ENCODE measurements at places on chromosomes 7 and 10. TPM values are rescaled to one million over a fixed set of nuclear protein-coding genes. Genes with fewer than 3 reads are reported as not detected.

The SAMD9L gene
- total RNA-seq = 181 TPM

The PON1 gene
- total RNA-seq = not detected

The PRSS37 gene
- total RNA-seq = not detected

The EPHA1 gene
- total RNA-seq = 1.2 TPM

The CNTNAP2 gene
- total RNA-seq = not detected

The PFKP gene
- total RNA-seq = 214 TPM

The GATA3 gene
- 112 TPM for total RNA-seq

DNA sequence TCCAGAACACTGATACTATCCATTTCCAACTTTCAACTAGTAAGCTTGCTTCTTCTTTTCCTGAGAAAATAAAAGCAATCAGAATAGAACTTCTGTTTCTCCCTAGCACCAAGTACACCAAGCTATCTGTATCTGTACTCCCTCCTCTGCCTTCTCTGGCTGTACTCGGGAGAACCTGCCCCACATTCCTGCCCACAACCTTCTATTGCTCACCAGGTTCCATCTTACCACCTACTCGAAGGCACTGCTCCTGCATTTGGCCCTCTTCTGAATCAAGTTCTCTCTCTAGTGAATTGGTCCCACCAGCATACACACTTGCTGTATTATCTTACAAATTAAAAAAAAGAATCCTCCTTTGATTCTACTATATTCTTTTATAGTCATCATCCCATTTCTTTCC, 169.6 kb upstream of the PTN start:
- DNase-seq = no peak

DNA sequence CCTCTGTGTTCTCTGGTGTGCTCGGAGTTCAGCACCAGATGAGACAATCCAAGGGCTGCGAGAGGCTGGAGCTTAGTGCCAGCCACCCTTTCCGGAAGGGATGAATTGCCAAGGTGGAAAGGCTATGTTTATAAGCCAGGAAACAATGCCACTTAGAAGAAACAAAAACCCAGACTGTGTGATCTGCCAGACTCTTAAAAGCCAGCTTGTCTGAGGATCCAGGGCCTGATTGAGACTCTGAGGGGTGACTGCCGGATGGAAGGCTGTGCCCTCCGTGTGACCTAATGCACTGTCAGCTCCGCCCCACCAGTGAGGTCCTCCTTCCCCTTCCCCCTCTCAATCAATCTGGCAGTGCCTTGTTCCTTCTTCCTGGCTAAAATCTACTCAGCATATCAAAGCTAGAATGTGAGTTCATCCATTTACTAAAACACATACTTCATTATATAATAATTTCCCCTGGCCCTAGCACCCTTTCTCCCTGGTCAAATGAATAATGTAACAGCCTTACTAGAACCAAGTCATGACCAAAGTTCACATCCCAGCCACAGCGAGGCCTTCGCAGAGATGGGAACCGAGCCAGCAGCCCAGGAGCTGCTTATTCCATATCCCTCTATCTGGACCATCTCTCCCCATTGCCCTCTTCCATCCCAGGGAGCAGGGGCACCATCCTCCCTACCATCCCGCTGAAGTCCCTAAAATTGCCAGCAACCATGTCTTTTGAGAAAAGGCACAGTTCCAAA, 25.5 kb downstream of the FAM107B start:
- DNase-seq = no peak

- DNase-seq = no peak
Measured at GRCh38 chr10:124685261-124685660, 58.9 kb downstream of the FAM53B start.

GRCh38 chr10:36676321-36676720, 449.1 kb upstream of the ANKRD30A start:
- no peak for DNase-seq

GRCh38 chr10:34001087-34001580, 666.7 kb upstream of the NRP1 start:
- no peak for DNase-seq

DNA sequence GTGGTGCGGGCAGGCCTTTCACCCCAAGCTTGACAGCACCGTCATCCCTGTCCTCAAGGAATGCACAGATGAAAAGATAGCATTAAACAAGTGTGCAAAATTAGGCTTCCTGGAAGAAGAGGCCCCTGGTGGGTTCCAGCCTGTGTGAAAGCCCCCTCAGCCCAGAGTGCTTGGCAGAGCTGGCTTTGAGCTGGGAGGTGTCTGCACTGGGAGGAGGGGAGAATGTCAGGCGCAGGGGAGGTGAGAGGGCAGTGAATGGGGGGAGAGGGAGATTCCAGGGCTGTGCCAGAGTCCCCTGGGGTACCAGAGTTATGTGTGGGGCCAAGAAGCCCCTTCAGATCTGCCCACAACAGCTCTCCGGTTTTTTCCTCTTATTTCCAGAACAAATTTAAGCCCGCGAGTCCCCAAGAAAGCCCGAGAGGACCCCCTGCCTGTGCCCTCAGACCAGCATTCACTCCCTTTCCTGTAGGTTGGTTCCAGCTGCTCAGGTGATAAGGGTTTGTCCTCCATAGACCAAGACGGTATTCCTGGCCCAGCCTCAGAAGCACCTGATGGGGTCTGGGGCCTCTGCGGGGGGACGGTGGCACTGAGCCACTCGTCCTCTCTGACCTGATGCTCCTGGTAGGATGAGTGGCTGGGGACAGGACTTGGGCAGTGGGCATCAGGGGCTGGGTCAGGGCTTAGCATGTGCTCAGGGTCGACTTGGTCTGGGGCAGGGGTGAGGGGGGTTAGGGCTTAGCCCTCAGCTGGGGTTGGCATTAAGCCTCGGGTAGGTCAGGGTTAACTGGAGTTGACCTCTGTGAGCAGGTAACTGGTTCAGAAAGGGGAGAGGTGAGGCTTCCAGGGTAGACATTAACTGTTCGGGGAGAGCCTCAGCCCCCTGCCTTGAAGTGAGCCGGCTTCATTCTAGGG, 43.4 kb downstream of the ADCYAP1R1 start:
- no peak for DNase-seq

- no peak for DNase-seq
Measured at GRCh38 chr10:97180363-97180755, 5.4 kb downstream of the SLIT1 start.

DNA sequence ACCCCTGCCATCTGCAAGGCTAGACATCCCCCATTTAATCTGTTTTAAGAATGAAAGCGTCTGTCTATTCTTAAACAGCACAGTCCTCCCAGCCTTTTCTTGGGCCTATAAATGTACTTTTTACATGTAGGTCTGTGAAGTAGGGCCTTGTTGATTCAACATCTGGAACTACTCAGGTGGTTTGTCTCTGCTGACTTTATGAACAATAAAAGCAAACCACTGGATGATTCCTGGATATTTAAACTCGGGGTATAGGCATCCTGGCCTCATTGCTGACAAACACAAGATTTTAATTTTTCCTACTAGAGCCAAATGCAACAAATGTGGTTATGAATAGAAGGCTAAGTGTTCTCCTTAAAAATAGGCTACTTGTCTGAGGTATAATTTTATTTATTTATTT, 198.3 kb downstream of the WDR11 start:
- no peak for DNase-seq
